ENCODE measurements at places on chromosomes 2 and 18. TPM values are rescaled to one million over a fixed set of nuclear protein-coding genes. Genes with fewer than 3 reads are reported as not detected.

The SALL3 gene
- total RNA-seq = not detected

The TMEM182 gene
- 4.3 TPM for total RNA-seq

The C2orf92 gene
- total RNA-seq = 0.35 TPM

The KCNG2 gene
- 1.2 TPM for total RNA-seq

The LYPD6B gene
- total RNA-seq = not detected

The SCN3A gene
- not detected for total RNA-seq

The DYNAP gene
- not detected for total RNA-seq
